ENCODE measurements at places on chromosomes 5 and 9.
A peak's percentile ranks its signal among the peaks of the same experiment; 100 is the strongest.

DNA sequence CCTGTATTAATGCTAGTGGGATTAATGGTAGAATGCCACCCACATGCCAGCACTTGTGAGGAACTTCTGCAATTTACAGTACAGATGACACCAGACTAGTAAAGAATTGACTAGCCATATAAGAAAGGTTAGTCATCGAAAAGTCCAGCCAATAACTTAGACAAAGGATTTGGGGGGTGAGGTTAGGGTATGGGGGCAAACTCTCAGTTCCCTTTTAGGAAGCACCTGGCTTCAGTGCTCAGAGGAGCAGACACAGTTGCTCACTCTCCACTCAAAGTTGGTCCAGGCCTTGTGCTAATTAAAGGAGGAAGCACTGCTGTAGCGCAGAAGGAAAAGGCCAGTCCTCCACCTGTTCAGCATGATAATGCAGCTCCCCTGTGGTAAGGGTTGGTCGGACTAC, 25.2 kb downstream of the TGFBR1 start:
- DNase-seq, result no peak

DNA sequence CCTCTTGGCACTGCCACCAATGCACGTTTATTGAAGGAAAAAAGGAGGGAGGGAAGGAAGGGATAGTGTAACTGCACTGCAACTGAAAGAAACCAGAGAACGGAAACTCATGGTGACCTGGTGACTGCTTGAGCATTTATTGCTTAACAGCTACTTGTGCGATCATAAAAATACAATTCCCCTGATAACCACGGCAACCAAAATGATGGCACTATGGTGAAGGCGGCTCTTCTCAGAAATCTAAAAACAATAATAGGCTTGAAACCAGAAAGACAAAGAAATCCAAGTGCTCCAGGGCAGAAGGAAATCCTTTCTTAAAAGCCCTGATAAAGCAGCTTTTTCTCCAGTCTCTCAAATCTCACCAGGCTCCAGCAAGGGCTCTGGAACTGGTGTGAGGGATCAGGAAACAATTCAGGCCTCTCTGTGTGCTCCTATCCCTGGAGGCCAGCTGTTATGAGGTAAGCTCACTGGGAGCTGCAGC, 1.9 kb downstream of the FBXO10 start:
- DNase-seq, result no peak

- no peak for DNase-seq
Measured at GRCh38 chr5:178215280-178216002, 11.1 kb downstream of the HNRNPAB start.

GRCh38 chr9:123337971-123338370, 18.0 kb upstream of the CRB2 start:
- DNase-seq, result no peak

GRCh38 chr9:130660683-130661450, 3.5 kb upstream of the PRDM12 start:
- DNase-seq, result no peak

DNA sequence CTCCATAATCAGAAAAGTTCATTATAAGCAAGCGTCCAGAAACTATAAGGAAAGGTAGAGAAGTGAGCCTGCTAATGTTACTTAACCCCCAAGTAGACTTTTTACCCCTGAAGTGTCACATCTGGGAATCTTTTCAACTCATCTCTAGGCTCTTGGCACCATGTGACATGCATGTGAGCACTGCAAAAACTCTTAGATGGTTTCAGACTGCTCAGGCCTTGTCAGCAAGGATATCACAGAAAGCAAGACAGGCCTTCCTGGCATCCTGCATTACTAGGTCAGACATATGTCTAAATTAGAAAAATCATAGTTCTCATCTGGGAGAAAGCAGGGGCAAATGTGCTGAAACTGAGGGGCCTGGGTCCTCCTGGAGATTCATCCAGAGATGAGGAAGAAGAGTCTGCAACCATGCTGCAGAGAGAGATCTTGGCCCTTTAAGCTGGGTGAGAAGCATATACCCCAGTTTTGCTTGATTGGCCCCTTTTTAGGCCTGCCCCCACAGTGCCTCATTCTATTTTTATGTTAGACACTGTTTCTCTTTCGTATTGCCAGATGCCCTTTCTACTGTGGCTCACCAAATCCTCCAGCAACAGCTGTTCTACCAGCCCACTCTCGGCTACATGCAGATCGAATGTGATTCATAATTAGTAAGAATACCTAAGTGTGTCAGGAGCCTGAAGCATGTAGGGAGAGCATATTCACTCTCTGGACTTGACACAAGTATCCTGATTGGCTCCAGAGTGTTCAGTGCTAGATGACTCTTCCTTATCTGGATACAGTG, 19.0 kb downstream of the TMEM8B start:
- DNase-seq, result peak; percentile 90

- peak; percentile 64 for DNase-seq
Measured at GRCh38 chr5:98307811-98308210, 465.7 kb upstream of the RGMB start.

DNA sequence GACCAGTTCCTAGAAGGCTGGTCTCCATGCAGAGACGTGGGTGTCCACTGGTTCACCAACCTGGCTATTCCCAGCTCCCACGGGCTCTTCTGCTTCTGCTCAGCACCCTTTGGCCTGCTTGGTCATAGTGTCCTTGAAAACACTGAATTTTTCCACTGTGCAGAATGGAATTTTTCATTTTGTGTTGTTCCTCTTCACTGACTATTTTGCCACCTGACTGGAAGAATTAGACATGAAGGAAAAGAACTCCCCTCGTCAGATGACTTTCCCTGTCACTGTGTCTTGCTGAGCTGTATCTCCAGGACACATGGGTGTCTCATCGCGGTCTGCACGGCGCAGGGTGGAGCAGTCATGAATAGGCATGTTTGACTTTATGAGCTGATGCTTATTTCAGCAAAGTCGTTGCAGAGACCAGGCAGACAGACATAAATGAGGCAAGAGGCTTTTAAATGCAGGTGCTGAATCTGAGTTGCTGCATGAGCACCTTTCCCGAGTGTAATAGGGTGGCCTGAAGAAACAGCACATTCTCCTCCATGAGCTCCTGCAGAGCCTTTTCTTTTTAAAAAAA, 50.2 kb upstream of the SEMA4D start:
- DNase-seq, result no peak

DNA sequence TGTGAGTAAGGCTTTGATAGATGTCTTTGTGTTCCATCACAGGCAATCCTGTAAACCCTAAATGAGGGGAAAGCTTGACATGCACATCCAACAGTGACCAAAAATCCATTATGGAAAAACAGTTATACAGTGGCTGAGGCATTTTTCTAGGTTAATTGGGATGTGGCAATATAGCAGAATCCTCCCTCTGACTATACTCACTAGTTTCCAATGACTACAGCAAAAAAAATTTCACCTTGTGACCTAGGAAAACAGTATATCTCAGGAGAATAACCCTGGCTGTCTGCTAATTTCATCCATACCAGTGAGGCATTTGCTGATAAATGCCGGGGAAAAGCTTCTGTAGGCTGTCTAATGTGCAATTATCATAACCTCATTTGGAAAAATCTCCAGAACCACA, 49.9 kb upstream of the SNCAIP start:
- peak; percentile 9 for DNase-seq

DNA sequence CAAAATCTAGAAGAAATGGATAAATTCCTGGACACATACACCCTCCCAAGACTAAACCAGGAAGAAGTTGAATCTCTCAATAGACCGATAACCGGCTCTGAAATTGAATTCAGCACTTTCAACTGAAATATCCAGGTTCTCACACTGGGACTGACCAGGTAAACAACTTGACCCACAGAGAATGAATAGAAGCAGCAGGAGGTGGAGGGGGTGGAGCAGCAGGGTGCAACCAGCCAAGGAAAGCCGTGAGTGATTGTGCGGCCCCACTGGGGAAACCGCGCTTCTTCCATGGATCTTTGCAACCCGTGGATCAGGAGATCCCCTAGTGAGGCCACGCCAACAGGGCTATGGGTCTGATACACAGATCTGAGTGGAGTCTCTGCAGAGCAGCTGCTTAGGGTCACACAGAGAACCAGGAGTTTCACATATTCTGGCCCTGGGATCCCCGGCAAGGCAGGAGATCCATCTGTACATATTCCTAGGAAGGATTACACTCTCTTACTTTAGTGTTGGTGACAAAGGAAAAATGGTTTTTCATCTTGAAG, 181.5 kb downstream of the SLCO4C1 start:
- no peak for DNase-seq

- no peak for DNase-seq
Measured at GRCh38 chr9:87059772-87060171, 112.5 kb upstream of the GAS1 start.

DNA sequence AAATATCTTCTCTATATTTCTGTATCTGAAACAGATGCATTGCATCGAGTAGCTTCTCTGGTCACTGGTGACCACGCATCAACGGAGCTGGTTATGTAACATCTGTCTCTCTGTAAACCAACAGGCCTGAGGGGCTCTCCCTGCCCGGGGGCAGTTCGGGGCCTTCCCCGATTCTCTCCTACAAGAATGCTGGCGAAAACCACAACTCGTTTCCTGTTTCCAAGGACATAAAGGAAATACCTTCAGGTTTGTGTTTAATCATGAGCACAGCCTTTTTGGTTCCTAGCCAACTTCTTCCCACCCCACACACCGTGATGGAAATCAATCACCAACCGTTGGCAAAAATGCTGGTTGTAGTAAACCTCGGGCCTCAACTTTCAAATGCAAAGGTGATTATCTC, 25.1 kb downstream of the GDNF start:
- DNase-seq, result no peak

GRCh38 chr5:151208481-151208914, 15.4 kb downstream of the CCDC69 start:
- no peak for DNase-seq

- DNase-seq, result no peak
Measured at GRCh38 chr5:10151656-10152055, 98.0 kb downstream of the ATPSCKMT start.

GRCh38 chr9:89563571-89564345, 41.1 kb upstream of the GADD45G start:
- DNase-seq, result no peak

GRCh38 chr9:2729003-2729402, 11.7 kb downstream of the KCNV2 start:
- no peak for DNase-seq

GRCh38 chr5:127112347-127112864, 39.1 kb upstream of the C5orf63 start:
- DNase-seq, result peak; percentile 40

DNA sequence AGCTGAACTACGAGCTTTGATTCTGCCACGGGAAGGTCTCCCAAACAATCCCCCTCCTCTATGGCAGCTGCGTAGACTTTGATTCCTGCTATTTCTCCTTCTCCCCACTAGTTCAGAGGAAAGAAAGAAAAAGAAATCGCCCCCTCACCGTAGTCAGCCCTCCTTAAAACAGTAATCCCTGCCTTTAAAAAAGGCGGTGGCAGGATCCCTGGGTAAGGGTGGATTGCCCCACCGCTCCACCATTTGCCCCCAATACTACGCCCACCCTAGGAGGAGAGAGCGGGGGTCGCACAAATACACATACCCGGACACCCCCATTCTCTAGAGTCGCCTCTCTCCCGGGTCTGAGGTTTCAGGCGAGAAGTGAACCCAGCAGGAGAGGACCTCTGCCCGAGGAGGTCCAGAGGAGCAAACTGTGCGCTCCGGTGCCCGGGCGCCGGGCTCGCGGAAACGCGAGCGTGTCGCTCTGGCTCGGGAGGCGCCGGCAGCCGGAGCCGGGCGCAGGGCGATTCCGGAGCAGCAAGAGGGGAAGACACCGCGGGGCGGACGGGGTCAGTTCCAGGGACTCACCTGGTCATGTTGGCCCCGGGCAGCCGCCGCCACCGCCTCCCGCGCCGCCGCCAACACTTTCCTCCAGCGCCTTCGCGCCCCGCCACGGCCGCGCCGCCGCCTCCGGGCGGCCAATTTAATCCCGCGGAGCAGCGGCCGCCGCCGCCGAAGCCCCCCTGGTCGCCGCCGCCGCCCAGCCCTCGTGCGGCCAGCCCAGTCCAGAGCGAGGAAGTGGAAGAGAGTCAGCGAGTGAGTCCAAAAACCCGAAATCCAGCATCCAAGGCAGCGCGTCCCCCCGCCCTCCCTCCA, 1057.7 kb upstream of the DMAC1 start:
- DNase-seq, result no peak

GRCh38 chr5:84783003-84783402, 398.3 kb upstream of the EDIL3 start:
- no peak for DNase-seq

- no peak for DNase-seq
Measured at GRCh38 chr9:135303280-135303647, 176.3 kb upstream of the PPP1R26 start.

DNA sequence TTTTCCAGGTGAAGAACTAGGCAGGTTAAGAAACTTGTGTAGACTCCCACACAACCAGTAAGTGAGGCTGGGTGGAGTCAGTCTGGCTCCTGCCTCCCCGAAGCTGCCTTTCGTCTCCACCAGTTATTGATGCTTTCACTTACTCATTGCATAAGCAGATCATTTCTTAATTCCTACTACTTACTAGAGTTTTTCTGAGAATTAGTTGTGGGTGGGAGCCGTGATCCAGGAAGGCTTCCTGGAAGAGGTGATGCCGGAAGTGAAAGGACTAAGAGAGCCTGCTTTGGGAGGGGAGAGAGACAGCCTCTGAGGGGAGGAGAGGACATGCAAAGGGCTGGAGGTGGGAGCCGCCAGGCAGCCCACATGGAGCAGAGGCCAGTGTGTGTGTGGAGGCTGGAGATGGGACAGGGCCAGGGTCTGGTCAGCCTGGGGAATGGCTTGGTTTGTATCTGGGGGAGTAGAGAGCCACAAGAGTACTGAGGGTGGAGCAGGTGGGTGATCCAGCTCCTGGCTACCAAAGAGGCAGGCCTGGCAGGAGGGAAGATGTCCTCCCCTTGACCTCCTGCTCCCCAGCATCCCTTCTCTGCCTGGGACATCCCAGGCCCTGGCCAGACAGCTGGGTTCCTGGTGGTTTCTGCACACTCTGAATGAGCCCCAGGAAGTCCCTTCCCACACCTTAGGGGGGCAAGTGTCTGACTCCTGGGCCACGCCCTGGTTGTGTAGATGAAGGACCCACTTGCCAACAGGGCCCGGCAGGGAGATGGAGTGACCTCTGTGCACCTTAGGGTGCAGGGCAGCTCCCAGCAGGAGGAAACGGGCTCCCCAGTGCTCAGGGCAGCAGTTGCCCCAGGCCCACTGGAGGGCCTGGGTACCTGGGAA, 12.2 kb upstream of the CARD19 start:
- no peak for DNase-seq

DNA sequence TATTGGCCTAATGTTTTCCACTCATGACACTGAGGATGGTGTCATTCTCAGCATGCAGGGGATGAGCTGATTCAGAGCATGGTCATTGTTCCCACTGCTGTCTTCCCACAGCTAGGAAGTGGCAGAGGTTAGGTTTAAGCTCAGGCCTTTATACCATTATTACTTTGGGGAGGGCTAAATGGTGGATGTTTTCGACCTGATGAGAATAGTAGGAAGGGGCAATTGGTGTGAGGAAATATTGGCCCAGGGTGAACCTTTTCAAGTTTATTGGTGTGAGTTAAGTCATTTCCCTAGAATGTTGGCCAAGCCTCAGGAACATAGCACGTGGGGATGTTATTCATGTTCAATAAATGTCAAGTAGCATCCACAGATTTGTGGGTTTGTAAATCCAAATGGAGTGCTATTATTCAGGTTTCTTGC, 59.6 kb downstream of the ARHGAP26 start:
- no peak for DNase-seq

- no peak for DNase-seq
Measured at GRCh38 chr5:10157085-10157669, 92.5 kb downstream of the ATPSCKMT start.

All from non-pigmented ciliary epithelial cell (primary cell).